ENCODE measurements at places on chromosomes 7 and 10.

DNA sequence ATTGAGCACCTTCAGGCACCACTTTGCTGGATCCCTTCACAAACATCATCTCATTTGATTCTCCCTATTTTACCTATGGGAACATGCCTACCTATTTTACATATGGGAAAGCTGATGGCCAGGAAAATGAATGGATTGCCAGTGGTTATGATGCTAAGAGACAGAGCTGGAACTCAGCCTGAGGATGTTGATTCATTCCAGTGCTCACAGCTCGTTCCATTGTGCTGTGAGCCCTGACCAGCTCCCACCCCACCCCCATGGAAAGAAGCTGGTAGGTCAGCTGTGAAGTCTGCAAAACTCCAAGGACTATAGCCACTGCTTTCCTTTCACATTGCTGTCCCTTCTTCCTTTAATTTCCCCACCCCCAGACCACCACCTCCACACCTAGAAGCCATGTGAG, 9.6 kb downstream of the UBTD1 start:
- DNase-seq, result peak; percentile 61

GRCh38 chr7:150986099-150986512, 4.7 kb upstream of the NOS3 start:
- peak; percentile 80 for DNase-seq

- DNase-seq, result no peak
These were observed 371.4 kb downstream of the DNAJB6 start for GRCh38 chr7:157707983-157708918.

- peak; percentile 81 for DNase-seq
These were observed 18.6 kb upstream of the VDAC2 start for GRCh38 chr10:75191821-75192568.

GRCh38 chr10:113562069-113562468, 9.2 kb downstream of the HABP2 start:
- no peak for DNase-seq

DNA sequence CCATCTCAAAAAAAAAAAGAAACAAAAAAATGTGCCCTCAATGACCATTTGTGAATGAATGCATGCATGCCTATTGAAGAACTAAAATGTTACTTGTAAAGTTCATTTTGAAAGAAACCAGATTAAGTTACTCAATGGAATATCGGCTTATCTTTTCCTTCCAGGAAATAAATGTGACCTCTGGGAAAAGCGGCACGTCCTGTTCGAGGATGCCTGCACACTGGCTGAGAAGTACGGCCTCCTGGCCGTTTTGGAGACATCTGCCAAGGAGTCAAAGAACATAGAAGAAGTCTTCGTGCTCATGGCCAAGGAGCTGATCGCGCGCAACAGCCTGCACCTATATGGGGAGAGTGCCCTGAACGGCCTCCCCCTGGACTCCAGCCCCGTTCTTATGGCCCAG, 21.9 kb downstream of the RAB19 start:
- DNase-seq, result no peak

DNA sequence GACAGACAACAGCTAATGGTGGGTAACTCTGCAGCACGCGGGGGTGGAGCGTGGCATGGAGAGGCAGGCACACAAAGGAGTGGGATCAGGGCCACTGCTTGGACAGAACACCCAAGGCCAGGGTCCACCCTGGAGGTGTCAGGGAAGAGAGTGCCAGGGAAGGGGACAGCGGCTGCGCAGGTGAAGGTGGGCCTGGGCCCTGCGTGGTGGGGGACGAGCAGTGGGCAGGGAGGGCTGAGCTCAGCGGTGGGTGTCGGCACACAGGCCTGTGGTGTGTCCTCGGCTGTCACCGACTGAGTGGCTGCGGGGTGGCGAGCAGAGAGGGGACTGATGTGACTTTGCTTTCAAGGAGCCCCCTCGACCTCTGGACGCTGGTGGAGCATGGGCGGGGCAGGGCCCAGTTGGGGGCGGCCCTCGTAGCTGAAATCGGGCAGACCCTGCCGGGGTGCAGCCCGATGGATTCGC, 8.4 kb upstream of the SCART1 start:
- DNase-seq, result no peak

- no peak for DNase-seq
These were observed 53.8 kb downstream of the PDGFA start for GRCh38 chr7:465710-466400.

- DNase-seq, result no peak
These were observed 334.3 kb downstream of the ADK start for GRCh38 chr10:74485283-74485682.

- DNase-seq, result no peak
These were observed 296.4 kb downstream of the DGKB start for GRCh38 chr7:14606101-14606500.

DNA sequence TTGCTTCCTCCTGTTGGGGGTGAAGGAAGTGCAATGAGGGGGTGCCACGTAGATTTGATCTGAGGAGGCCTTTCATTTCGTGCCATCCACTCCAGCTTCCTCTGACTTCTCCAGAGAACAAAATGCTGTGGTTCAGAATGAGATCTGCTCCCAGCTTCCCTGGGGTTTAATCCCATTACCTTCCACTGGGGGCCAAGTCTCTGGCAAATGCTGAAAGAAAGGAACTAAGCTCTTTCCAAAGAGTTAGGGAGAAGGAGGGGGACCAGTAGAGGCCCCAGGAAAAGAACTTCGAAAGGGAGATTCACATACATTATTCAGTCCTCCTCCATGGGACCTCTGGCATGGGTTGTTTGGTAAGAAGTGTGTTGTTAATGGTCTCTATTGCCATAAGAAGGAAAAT, 727.0 kb downstream of the TYW1 start:
- no peak for DNase-seq

DNA sequence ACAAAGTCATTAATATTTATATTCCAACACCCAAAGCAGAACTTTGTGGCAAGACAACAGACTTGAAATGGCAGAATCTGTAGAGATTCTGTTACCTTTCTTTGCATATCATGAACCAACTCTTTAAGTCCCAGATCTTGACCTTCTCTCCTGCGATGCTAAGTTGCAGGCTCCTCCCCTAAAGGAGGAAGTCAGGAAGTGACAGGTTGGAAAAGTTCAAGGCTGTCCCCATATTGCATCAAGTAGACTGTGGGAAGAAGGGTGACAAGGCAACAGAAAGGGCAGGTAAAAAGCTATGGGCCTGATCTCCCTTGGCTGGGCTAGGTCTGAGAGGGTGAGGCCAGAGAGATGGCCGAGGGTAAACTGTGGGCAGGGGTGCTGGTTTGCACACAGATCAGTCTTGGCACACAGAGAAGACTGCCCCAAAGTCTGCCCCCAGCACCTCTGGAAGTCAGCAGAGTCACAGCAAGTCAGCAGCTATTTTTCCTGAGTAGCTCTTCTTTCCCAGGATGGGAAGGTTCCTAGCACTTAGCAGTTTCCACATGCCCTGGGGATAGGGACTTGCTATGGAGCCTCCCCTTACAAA, 115.1 kb downstream of the RAPGEF5 start:
- DNase-seq, result no peak

- DNase-seq, result no peak
These were observed 43.3 kb upstream of the ABCB4 start for GRCh38 chr7:87518735-87519134.

- peak; percentile 59 for DNase-seq
These were observed 33.5 kb downstream of the HYCC1 start for GRCh38 chr7:22980422-22980821.

DNA sequence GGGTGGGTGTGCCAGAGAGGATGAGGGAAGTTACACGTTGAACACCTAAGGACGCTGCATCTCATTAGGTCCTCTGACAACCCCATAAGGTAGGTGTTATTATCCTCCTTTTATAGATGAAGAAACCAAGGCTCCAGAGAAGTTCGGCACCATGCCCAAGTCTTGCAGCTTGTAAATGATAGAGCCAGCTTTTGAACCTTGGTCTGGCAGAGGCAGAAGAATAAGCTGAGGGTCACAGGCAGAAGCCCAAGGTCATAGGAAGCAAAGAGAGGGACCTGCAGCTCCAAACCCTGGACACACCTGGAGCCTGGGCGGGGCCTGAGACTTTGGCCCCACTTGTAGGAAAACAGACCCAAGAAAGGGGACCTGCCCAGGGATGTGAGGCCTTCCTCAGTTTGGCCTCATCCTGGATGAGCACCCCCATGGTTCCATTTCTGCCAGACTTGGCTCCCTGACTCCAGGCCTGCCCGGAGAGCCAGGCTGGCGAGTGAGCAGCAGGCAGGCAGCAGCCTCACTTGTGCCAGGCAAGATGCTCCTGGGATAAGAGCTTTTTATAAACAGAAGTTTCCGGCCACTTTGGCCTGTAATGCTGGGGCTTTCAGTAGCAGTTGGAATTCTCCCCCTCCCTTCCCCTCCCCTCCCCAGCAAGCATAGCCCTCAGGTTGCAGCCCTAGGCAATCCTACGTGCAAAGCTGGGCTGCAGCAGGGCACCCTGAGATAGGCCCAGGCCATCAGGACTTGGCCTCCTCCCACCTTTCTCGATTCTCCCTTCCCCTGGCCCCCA, 2.4 kb downstream of the KCNH2 start:
- no peak for DNase-seq

DNA sequence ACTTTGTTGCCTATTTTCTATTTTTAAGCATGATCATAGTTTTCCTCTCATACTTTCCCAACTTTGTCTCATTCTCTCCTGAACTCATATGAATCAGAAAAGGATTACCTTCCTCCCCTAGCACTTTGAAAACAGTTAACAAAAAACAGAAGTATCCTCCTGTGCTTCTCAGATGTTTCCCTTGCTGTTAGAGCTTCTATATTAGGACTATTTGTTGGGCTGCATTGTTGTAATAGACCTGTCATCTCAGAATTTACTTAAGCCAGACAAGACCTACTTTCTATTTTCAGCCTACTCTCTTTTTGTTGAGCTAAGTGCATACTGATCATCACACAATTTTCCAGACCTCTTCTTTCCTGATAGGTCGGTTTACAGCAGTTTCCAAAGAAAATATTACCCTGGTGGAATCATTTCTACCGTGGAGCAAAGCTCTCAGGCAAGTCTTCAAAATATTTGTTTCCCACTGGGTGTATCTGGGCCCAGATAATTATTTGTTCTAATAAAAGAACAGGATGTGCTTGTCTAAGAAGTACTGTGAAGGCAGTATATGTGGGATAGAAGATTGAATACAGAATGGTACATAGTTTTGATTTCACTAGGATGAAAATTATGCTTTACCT, 411.9 kb upstream of the KLF6 start:
- no peak for DNase-seq

GRCh38 chr7:107785926-107786325, 17.1 kb downstream of the SLC26A3 start:
- DNase-seq, result no peak

GRCh38 chr7:74083117-74083876, at the start of gene LIMK1:
TSS of gene LIMK1 (plus strand) at chr7:74083804. CDS start at chr7:74083991, 187 bp downstream.
- peak; percentile 97 for DNase-seq

DNA sequence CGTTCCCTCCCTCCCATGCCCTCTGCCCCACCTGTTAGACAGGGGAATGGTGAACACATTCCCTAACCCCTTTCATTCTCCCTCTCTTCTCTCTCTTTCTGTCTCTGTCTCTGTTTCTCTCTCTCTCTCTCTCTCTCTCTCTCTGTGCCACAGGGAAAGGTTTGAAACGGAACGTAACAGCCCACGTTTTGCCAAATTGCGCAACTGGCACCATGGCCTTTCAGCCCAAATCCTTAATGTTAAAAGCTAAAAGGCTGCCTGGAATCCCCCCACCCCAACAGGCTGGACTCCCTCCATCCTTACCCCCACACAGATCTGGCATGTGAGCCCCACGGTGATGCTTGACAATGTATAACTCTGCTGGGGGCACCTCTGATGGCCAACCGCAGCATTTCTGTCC, 30.8 kb downstream of the LDB3 start:
- DNase-seq, result no peak

GRCh38 chr10:132745971-132746370, 40.0 kb downstream of the NKX6-2 start:
- no peak for DNase-seq

- DNase-seq, result peak; percentile 42
These were observed 404 bp upstream of the FMC1 start for GRCh38 chr7:139340808-139341057.

DNA sequence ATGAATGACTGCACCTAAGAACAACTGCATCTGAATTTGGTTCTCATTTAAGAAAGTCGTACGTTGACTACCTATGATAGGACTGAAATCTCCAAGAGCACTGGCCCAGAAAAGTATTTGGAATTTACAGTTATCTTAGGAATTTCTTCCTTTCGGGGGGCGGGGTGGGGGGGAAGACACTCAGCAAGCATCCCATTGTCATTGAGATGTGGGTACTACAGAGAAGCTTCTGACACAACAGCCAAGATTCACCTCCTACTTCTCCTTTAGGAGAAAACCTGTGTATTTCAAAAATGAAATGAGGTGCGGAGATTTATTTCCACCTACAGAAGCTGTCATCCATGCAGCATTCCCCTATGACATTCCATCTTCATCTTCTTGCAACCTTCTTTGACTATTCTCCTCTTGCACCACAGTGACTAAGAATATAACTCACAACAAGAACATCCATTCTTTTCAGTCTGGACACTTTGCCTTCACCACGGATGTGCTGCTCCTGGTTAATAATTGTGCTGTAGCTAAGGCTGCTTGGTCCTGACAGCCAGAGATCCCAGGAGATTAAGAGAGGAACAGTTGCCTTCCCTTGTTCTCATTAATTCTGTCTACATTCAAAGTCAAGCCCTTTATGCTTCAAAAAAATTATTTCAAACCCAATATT, 98.4 kb upstream of the FRMD4A start:
- no peak for DNase-seq

GRCh38 chr10:129656642-129657041, 189.6 kb downstream of the MGMT start:
- no peak for DNase-seq

- DNase-seq, result no peak
These were observed 33.4 kb upstream of the OPTN start for GRCh38 chr10:13066527-13066926.

DNA sequence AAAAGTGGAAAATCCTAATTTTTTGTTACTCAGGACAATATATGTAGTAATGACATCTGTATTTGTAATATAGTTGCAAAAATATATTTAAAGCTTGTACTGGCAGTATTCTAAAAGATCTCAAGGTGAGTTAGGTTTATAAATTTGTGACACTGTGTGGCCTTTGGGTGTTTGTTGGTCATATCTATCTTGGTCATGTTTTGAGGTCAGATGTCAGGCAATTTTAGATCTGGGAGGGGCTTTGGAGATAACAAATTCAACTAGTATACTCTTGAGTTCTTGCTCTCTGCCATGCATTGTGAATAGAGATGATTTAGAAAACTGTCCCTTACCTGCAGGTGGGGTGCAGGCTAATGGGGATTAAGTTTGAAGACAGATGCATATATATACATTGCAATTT, 3.1 kb downstream of the TBC1D12 start:
- DNase-seq, result no peak

GRCh38 chr10:74681917-74682627, 144.3 kb upstream of the KAT6B start:
- DNase-seq, result no peak

All from AG20443 (cell line).